HCT116 (cell line): ENCODE measurements at places on chromosomes 5 and 9.

DNA sequence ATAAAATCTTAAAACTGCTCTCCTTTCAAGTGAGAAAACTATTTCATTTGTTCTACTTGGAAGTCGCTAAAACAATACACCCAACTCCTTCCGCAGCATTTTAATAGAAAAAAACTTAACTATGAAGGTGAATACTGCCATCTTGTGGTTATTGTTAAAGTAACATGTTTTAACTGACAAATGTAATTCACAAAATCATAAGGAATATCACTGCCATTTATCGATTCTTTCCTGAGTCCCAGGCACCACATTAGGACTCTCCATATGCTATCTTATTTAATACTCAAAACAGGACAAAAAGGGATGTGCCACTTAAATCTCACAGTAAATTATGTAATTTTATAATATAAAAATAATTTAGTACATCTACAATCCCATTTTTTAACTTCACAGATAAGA, 130.5 kb upstream of the ITGA1 start:
- H3K27ac ChIP-seq, result no peak overlapping the region
- peak; percentile 42 for DNase-seq
- H3K4me1 ChIP-seq, result no peaks in the 10 kb centered on the region
- H3K36me3 ChIP-seq, result no peaks in the 10 kb centered on the region
- no peaks in the 10 kb centered on the region for H3K27me3 ChIP-seq
- no peak overlapping the region for H3K4me3 ChIP-seq

DNA sequence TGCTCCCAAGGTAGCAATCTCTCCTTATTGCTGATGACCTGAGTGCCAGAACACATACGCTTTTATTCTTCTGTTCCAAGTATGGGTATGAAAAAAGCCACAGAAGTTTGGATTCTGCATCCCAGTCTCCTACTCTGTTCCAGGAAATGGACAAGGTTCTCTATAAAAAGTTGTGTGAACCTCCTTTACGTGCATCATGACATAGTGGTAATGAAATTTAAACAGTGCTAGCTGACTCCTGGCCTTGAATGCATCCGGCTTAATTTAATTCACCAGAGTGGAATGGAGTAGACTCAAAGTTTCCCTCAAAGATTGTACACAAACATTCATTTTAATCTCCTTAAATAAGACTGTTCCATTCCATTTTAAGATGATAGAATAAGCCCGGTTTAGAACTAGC, 68.9 kb downstream of the LURAP1L start:
- no peak overlapping the region for H3K4me3 ChIP-seq
- H3K27me3 ChIP-seq, result no peaks in the 10 kb centered on the region
- no peaks in the 10 kb centered on the region for H3K36me3 ChIP-seq
- no peak overlapping the region for H3K27ac ChIP-seq
- H3K4me1 ChIP-seq, result no peaks in the 10 kb centered on the region

DNA sequence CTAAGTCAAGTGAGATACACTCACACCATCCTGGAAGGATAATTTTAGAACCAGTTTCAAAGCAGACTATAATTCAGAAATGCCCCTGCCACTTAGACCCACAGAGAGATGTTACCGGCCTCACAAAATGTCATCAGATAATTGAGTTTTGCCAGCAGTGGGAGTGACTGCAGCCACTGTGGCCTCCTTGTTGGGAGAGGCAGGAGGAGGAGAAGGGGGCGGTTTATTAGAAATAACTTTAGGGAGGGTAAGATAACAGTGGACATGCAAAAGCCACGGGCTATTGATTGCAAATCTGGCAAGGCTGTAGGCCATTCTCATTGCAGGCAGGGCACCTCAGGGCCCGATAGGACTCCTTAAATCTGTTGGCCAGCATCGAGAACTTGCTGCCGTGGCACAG, 13.4 kb downstream of the GRXCR2 start:
- peaks cover 18% of the 10 kb centered on the region for H3K4me1 ChIP-seq
- H3K27me3 ChIP-seq, result no peaks in the 10 kb centered on the region
- DNase-seq, result no peak
- no peak overlapping the region for H3K27ac ChIP-seq

DNA sequence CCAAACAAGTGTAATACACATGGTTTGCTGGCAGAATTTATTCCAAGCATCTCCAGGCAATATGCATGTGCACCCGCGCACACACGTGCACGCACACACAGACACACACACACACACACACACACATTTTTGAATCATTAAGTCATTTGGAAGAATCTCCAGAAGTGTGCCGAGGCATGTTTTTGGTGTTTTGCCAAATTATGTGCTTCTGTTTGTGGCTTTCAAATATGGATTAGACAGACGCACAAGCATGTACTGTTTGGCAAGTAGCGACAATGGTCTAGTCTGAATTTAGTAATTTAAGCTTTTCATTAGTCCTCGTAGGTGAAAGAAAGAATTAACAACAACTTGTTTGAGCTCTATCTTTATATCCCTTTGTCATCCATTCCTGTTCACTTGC, 36.7 kb downstream of the NFIB start:
- no peak overlapping the region for H3K27ac ChIP-seq
- peak; percentile 7 for DNase-seq
- peaks cover 14% of the 10 kb centered on the region; the same call in 1 of the 2 replicates for H3K27me3 ChIP-seq
- no peaks in the 10 kb centered on the region for H3K36me3 ChIP-seq
- H3K4me3 ChIP-seq, result no peak overlapping the region
- no peaks in the 10 kb centered on the region; the same call in 1 of the 2 replicates for H3K4me1 ChIP-seq

DNA sequence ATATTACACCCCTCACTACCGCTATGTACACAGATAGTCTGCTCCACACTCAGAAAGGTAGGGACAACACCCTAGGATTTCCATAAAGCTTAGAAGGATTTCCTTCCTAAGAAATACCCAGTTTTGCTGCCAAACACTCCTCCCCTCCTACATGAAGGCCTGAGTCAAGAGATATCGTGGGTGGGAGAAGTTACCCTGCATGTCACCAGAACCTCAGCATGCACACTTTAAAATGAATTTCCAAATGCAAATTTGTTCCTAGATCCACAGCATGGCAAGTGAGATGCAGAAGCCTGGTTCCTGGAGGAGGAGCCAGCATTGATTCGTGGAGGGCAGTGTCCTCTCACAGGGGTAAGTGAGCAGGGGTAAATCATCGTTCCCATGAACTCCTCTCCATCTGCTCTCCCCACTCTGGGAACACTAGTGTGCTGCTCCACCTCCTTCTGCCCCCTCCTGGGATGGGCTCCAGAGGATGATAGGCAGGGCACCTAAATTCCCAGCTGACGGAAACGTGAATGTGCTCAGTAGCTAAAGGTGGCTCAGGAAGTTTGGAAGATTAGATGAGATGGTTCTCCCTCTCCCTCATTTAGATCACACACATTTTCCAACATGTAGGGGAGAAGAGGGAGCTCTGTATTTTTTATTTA, 76.7 kb downstream of the PDE4D start:
- H3K27ac ChIP-seq, result no peak overlapping the region
- H3K27me3 ChIP-seq, result peaks cover 5% of the 10 kb centered on the region; the same call in 1 of the 2 replicates
- H3K4me3 ChIP-seq, result no peak overlapping the region
- no peak for DNase-seq

GRCh38 chr5:37738057-37738691, 101.7 kb downstream of the GDNF start:
- peak; percentile 59 for DNase-seq
- no peaks in the 10 kb centered on the region for H3K27me3 ChIP-seq
- peak overlapping the region; percentile 2; the same call in 1 of the 2 replicates for H3K27ac ChIP-seq

- no peaks in the 10 kb centered on the region for H3K36me3 ChIP-seq
- no peak overlapping the region for H3K4me3 ChIP-seq
- no peak for DNase-seq
- no peaks in the 10 kb centered on the region for H3K4me1 ChIP-seq
Observed at GRCh38 chr9:5610491-5610890, 18.4 kb upstream of the RIC1 start.
